ENCODE measurements at places on chromosomes 6 and 20. TPM values are rescaled to one million over a fixed set of nuclear protein-coding genes. Genes with fewer than 3 reads are reported as not detected.

FOXQ1 gene
- 0.38 TPM for total RNA-seq

MTFR2 gene
- total RNA-seq: 6.2 TPM

LRRN4 gene
- total RNA-seq: 224 TPM

IMPG1 gene
- total RNA-seq: not detected

RGS17 gene
- total RNA-seq: 5.2 TPM

ULBP2 gene
- total RNA-seq: 6.4 TPM

DNAH8 gene
- under 0.01 TPM for total RNA-seq

Measured in mesangial cell (primary cell).